ENCODE measurements at places on chromosomes 7 and 10.

- DNase-seq: no peak
Observed at GRCh38 chr7:22001345-22002004, 55.8 kb upstream of the CDCA7L start.

- DNase-seq: no peak
Observed at GRCh38 chr7:70135656-70136055, 537.4 kb downstream of the AUTS2 start.

- no peak for DNase-seq
Observed at GRCh38 chr10:1498746-1499358, 238.5 kb downstream of the ADARB2 start.

DNA sequence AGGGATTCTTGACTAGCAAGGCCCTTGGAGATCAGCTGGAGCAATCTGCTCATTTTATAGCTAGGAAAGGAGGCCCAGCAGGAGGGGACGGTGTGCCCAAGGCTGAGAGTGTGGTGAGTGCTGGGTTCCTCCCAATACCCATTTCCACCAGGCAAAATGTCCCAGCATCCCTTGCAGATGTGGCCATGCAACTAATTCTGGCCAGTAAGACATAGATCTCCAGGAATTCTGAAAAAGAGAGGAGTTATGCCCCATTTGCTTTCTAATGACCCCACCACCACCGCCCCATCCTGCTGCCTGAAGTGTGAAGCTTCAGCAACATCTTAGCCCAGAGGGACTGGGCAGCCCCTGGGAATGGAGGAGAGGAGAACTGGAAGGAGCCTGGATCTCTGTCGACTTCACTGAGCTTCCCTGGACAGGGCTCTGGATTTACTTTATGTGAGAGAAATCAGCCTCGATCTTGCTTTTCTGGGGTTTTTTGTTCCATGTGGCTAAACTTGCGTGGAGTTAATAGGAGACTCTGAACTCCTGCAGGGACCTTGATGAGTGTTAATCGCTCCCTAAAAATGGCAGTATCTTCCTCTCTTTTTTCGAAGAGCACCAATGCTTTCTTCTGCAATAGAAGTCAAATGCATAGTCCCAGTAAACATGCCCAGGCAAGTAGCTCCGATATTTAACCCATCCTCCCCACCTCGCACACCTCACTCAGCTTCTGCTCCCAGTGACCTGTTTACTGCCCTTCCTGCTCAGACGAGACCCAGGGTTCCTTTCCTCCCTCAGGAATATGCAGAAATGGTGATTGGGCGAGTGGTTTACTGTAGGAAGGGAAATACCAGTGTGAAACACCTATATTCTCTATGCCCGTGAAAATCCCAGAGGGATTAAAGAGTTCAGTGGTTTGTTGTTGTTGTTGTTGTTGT is 127.5 kb upstream of the GPR26 start:
- DNase-seq: no peak

- DNase-seq: no peak
Observed at GRCh38 chr10:6101181-6101580, 12.3 kb downstream of the RBM17 start.

GRCh38 chr10:16843252-16843870 is 26.1 kb upstream of the RSU1 start:
- no peak for DNase-seq

DNA sequence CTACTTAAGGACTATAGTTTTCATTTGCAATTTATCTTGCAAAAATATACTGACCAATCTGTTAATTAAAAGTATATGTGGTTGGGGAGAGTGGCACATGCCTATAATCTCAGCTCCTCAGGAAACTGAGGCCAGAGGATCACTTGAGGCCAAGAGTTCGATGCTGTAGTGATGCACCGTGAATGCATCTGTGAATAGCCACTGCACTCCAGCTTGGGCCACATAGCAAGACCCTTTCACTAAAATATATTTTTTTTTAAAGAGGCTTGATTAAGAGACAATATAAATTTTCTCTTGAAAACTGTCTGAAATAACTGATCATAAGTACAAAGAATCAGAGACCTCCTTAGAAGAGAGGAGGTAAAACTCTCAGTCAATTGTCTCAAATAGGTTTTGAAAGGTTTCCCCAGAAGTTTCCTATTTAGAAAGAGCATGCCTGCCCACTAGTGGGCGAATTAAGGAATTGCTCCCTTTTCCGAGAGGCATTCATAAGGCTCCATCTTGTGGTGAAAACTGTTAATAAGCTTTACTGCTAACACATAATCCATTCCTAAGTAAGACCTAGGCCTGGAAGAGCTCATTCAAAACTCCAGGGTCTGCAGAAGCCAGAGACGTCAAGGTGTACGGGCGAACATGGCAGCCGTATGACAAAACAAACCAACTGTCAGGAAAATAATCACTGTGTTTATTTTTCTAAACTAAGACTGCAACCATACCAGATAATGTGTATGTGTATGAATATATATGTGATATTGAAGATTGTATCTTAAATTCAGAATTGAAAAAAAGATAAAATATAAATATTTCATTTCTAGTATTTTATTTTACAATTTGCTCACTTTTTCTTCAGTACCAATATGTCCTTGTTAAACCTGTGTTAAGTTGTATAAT is 6.8 kb upstream of the TAS2R40 start:
- DNase-seq: peak; percentile 18

DNA sequence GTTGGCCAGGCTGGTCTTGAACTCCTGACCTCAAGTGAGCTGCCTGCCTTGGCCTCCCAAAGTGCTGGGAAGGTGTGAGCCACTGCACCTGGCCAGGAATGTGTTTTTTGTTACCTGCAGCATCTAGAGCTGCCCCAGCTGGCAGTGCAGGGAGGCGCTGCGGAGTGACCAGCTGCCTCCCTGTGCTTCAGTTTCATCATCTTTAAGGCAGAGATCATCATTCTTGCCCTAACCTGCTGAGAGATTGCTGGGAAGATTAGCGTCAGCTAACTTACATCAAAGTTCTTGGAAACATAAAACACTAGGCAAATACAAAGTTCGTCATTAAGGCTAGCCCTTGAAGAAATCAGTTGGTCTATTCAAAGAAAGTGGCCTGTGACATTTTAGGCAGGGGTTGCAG is 2.3 kb downstream of the ZNF282 start:
- DNase-seq: no peak

- DNase-seq: no peak
Observed at GRCh38 chr7:137443616-137444015, 100.1 kb upstream of the PTN start.

- DNase-seq: no peak
Observed at GRCh38 chr10:65571011-65571570, 1354.7 kb upstream of the LRRTM3 start.

GRCh38 chr10:27513451-27514191 is 9.5 kb downstream of the RAB18 start:
- no peak for DNase-seq

GRCh38 chr7:104264285-104264684 is 56.5 kb upstream of the ORC5 start:
- DNase-seq: no peak

GRCh38 chr7:42831006-42831717 is 80.7 kb downstream of the C7orf25 start:
- DNase-seq: no peak

- DNase-seq: no peak
Observed at GRCh38 chr10:109187677-109188076, 735.6 kb downstream of the XPNPEP1 start.

DNA sequence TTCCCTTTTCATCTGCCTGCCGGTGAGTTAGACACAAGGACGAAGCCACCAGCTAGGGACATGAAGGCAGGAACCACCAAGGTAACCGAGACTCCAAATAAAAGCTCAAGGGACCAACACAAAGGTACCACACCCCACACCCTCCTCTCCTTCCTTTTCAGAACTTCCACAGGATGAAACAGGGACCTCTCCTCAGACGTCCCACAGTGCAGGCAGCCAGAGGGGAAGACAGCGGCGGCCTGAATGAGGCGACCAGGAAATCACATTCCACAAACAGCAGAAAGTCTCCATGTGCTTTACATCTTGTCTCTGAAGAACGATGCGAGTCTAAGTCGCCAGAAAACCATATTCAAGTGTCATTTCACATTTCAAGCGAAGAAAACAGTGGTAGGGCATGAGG is 97.8 kb downstream of the DIP2C start:
- no peak for DNase-seq

GRCh38 chr10:17349717-17350116 is 104.7 kb downstream of the ST8SIA6 start:
- no peak for DNase-seq

DNA sequence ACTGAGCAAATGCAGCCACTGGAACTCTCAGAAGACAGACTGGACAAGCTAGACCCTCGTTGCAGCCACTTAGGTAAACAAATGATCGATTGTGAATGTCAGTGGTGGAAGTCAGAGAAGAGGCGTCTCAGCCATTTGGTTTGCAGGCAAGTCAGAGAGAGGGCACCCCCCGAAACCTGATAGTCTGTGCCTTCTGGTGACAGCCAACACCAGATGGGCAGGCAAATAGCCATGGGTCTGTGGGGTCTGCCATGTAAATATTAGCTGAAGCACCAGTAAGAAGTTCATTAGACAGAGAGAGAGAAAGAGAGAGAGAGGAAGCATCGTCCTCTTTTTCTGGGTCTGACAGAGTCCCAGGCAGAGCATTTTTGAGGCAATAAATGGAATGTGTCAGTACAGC is 5.4 kb downstream of the PPP1R17 start:
- no peak for DNase-seq

- DNase-seq: no peak
Observed at GRCh38 chr7:75804004-75804403, 9.6 kb downstream of the CCL24 start.

- DNase-seq: no peak
Observed at GRCh38 chr10:7146189-7146588, 264.6 kb downstream of the SFMBT2 start.

- DNase-seq: no peak
Observed at GRCh38 chr7:11701829-11702560, 130.0 kb downstream of the THSD7A start.

DNA sequence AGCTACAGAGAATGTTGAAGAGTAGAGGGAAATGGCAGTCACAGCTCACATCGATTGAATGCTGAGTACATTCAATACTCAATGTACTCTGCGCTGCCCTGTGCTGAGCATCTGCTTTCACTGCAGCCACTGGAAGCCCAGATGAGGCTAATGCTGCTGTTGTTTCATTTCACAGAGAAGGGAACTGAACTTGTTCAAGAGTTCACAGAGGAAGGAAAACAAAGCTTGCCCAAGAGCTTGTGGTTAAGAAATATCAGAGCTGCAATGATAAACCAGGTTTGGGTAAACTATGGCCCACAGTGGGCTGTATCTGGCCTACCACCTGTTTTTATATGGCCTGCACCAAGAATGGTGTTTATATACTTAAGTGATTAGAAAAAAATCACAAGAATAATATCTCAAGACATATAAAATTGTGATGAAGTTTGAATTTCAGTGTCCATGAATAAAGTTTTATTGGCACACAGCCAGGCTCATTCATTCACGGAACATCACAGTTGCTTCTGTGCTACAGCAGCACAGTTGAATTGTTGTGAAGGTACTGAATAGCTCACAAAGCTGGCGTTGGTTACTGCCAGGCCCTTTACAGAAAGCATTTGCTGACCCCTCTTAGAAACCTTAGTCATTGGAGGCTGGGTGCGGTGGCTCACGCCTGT is 64.1 kb downstream of the CFAP58 start:
- DNase-seq: no peak

GRCh38 chr10:63114031-63114814 is 18.9 kb upstream of the NRBF2 start:
- DNase-seq: no peak

DNA sequence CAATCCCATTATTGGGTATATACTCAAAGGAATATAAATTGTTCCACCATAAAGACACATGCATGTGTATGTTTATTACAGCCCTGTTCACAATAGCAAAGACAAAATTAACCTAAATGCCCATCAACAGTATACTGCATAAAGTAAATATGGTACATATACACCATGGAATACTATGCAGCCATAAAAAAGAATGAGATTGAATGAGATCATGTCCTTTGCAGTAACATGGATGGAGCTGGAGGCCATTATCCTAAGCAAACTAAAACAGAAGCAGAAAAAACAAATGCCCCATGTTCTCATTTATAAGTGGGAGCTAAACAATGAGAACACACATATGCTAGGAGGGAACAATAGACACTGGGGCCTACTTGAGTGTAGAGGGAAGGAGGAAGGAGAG is 44.7 kb upstream of the CROT start:
- DNase-seq: no peak

GRCh38 chr7:141295367-141295895 is 221.6 kb downstream of the TMEM178B start:
- no peak for DNase-seq

GRCh38 chr10:122499491-122499941 is 38.2 kb downstream of the HTRA1 start:
- DNase-seq: no peak

DNA sequence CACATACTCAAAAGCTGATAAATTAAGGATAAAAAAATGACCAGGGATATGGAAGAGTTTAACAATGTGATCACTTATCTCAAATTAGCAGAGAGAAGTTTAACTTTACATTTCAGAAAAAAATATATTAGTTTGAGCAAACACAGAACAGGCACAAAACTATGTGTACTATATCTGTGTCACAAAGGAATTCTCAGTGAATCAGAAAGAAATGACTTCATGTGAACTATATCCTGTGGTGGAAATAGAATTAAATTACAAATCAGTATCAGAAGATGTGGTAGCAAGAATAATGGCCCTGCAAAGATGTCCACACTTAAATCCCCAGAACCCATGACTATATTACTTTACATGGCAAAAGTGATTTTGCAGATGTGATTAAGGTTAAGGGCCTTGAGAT is 70.3 kb downstream of the SEC23IP start:
- DNase-seq: no peak

- no peak for DNase-seq
Observed at GRCh38 chr7:118327174-118327573, 102.7 kb downstream of the ANKRD7 start.

DNA sequence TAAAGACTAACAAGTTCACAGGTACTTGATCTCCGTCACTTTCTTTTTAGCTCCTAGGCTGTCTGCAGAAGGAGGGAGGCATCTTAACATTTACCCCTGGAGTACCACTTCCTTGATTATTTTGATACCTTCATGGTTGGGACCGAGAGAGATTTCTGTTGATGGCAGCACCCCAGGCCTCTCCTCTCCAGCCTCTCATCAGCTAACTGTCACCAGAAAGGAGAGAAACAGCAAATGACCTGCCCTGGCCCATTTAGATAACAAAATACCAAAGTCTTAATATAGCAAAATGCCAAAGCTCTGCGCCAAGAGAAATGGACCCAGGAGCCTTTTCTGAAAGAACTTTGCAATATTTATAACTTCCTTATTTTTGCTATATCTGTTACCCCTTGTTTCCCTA is 30.0 kb upstream of the KLHL7 start:
- DNase-seq: no peak

GRCh38 chr7:10696064-10696463 is 277.6 kb upstream of the PHF14 start:
- DNase-seq: no peak
